ENCODE measurements at places on chromosomes 3 and 15.

- no peak for DNase-seq
Measured at GRCh38 chr3:9730657-9731205, 804 bp upstream of the BRPF1 start.

DNA sequence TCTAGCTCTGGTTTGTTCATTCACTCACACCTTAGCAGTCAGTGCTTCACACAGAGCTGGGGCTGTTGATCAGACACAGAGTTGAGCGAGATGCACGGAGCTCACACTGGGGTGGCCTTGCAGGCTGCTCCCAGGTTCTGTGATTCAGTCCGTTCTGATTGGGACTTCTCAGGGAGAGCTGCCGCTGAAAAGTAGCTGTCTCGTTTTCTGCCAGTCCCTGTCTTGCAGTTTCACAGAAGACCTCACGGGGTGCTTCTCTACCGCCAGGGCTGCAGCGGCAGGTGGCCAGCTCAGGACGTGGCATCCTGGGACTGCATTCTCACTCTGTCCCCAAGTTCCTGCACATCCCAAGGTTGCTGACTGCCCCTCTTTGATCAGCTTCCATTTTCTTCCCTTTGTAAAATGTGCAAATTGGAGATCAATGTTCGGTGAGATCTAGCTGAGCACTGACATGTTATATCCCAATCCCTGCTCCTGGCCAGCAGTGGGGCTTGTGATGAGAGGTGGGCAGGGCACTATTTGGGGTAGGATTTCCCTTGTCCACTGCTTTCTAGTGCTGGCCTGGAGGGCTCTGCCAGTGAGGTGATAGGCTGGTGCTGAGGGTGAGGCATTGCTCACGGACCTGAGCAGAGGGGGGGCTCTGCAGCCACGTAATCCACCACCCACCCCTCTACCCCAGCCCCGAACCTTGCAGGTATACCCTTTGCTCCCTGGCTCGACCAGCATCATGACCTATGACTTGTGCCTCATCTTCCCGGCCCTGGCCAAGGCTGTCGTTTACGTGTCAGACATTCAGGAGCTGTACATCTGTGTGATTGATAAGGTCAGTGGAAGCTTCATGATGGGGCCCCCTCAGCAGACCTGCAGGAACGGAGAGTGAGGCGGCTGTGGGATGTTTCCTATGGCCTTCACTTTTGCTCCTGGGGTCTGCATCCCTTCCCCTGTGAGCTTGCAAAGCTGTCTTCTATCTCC, 5.3 kb upstream of the TXNRD3 start:
- DNase-seq, result no peak

GRCh38 chr3:170542704-170543103, 43.2 kb downstream of the SLC7A14 start:
- no peak for DNase-seq

DNA sequence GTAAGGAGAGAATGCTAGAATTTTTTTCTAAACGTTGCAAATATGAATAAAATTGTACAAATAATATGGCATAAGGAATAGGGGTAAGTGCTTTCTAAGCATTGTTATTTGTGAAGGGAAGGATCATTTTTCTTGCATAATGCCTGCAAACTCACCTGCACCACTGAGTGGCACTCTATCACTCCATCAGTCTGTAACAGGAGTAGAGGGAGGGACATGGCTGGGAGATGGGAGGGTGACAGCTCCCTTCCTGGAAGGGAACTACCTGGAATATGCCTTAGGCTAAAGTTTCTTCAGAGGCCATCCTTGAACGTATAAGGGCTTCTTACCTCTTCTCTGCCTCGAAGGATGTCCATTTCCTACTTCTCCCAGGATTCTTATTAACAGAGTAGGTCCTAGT, 3.0 kb downstream of the NAALADL2 start:
- DNase-seq, result no peak

DNA sequence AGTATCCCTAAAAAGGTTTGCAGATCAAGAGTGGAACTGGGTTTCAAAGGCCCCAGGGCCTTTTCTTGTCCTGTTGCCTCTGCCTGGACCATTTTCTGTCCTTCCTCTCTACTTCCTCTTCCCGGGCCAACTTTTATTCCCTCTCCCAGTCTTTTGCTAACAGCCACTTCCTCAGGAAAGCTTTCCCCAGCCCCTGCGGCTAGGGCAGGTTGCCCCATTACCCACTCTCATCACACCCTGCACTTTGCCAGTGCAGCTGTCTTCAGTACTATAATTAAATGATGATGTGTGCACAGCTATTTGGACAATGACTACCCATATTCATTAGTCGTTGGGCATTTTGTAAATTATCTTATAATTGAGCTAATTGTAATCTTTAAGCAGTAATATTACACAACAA, 150.5 kb upstream of the THBS1 start:
- DNase-seq, result no peak
